ENCODE measurements at places on chromosomes 1 and 21.

GRCh38 chr21:29849735-29850176, 90.0 kb downstream of the GRIK1 start:
- DNase-seq: peak; percentile 2

DNA sequence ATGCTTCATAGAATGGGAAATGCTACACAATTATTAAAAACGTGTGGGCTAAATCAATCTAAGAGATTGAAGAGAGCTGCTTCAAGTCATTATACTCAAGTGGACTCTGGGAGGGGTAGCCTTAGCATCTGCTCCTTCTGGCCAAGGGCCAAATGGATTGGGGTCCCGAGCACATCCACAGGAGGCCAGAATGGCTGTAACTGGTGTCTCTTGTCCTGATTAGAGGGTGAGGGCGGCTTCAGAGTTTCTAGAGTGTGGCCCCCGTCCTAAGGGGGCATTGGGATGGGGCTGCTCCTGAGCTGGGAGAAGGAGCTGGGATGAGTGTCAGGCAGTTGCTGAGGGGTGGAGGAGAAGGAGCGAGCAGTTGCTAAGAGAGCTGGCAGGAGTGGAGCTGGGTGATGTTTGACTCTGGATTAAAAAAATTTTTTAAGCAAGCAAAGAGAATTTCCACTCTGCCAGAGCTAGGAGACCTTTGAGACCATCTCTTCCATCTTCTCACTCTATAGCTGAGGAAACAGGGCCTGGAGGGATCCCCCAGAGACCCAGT, 71.3 kb upstream of the TLR5 start:
- DNase-seq: no peak

GRCh38 chr1:46204406-46204742, 1.2 kb downstream of the LURAP1 start:
- DNase-seq: no peak

DNA sequence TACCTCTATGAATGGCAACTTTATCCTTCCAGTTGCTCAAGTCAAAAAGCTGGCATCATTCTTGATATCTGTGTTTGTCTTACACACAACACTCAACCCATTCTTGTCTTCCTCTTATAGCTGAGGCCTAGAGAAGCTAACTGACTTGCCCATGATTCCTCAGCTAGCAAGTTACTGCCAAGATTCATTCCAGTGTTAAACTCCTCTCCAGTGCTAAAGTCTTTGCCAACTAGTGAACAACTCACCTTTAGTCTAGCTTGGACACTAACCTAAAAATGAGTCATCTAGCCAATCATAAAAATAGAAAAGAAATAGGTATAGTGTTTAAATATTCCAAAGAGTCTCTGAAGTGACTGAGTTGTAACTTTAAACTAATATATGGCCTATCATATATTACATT, 45.6 kb upstream of the RGS2 start:
- no peak for DNase-seq

DNA sequence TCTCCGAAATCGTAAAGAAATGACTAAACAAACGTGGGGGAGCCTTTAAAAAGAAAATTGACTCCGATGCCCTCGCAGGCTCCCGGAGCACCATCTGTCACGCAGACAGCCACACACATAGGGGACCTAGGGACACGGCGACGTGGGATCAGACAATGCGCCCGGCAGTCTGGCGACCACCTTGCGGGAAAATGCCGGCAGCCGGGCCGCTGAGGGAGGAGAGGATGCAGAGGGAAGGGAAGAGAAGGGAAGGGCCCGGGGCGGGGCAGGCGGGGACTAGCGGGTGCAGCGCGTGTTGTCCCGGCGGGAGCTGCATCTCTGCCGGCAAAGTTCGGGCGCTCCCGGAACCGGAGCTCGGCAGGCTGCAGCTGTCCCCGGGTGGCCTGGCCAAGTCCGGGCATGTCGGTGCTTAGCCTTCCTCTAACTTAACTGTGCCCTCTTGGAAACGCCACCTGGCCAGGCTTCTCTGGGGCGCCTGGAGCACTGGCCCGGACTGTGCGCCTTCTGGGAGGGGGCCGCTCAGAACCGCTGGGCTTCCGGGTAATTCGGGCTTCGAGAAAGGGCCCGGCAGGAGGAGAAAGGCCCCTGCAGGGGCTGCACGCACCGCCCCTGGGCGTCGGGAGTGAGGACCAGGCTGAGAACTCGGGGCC, 1.8 kb downstream of the NHLH2 start:
- no peak for DNase-seq

- no peak for DNase-seq
Observed at GRCh38 chr1:216531263-216532239, 108.3 kb upstream of the USH2A start.

- DNase-seq: no peak
Observed at GRCh38 chr1:227372726-227373130, 54.4 kb upstream of the CDC42BPA start.

DNA sequence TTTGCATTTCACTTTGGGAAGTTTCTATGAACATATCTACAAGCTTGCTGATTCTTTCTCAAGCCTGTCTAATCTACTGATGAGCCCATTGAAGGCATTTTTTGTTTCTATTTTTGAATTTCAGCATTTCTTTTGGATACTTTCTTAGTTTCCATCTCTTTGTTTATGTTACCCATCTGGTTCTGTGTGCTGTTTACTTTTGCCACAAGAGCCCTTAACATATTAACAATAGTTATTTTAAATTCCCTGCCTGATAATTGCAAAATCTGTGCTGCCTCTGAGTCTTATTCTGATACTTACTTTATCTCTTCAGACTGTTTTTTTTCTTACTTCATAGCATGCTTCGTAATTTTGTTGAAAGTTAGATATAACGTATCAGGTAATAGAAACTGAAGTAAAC, 75.8 kb upstream of the ZRANB2 start:
- DNase-seq: no peak

GRCh38 chr1:228982637-228983036, 247.4 kb downstream of the RHOU start:
- DNase-seq: peak; percentile 30

DNA sequence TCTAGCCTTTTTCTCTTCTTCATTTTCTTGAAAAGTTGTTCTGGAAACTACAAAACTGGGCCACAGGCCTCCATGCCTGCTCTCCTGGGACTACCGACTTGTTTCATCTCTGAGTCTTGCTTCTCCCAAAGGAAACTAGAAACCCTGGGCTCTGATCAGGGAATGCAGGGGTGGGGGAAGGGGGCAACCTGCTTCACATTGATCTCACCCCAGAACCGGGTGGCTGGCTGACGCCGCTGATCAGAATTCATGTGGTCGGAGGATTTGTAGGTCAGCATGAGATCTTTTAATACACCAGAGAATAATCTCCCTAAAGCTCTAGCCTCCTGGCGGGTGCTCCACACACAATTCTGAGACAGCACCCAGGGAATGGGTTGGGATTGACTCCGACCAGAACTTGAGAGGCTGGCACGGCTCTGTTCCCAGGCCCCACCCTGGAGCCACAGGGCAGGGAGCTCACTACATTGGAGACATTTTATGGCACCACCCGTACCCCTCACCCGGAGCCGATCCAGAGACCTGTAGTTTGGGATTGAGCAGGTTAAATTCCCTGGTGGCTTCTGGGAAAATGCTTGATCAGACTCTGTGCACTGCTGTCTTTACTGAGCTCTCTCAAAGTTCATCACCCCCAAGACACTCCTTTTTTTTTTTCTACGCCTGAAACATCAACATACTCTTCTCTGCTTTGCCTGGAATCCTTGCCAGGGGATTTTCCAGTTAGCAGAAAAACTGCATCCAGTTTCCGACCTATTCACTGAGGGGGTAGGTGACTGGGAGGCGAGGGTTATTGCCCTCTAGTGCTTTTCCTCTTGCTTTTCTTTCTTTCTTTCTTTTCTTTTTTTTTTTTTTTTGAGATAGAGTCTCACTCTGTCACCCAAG, 12.2 kb upstream of the ARHGEF10L start:
- DNase-seq: no peak

- no peak for DNase-seq
Observed at GRCh38 chr1:246199086-246199645, 307.9 kb downstream of the SMYD3 start.

DNA sequence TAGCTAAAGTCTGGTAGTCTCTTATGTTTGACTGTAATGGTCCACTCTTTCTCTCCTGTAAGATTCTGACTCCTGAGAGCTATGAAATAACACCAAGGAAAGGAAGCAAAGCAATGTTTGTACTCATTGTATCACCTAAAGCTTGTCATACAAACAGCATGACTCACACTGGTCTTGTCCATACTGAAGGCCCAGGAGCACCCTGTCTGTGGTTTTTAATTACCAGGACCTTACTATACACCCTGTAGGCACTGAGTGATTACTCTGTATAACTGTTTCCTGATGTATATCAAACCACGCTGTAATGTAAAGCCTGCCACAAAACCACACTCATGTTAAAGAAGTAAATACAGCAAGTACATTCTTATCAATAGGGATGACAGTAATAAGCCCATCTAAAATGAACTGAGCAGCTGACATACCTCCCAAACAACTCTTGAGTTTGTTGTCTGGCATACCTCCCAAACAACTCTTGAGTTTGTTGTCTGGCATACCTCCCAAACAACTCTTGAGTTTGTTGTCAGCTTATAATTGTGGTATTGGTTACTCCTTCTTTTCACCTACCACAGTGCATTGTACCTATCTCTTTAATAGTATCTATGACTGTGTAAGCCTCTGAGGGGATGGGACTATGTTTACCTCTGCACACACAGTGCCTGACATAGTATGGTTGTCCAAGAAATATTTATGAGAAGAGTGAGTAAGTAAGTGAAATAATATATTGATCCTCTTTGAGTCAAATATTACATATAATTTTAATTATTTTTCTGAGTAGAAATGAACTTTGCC, 11.6 kb upstream of the TNFSF18 start:
- no peak for DNase-seq

DNA sequence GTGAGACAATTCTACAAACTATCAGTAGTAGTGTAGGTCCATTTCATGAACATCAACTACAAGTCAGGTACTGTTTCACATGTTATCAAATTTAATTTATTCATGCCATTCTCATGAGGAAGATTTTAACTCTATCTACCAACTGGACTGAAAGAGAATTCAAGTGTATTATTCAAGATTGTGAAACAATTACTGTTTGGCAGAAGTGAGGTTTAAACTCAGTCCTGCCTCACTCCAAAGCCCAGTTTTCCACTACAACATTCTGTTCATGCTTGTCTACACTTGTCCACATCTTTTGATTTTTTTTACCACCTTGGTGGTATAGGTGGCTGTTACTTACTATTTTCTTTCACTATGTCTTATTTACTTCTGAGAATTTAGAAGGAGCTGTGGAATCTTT, 272.9 kb downstream of the TGFB2 start:
- no peak for DNase-seq

GRCh38 chr1:91729621-91730358, 156.2 kb downstream of the TGFBR3 start:
- no peak for DNase-seq

DNA sequence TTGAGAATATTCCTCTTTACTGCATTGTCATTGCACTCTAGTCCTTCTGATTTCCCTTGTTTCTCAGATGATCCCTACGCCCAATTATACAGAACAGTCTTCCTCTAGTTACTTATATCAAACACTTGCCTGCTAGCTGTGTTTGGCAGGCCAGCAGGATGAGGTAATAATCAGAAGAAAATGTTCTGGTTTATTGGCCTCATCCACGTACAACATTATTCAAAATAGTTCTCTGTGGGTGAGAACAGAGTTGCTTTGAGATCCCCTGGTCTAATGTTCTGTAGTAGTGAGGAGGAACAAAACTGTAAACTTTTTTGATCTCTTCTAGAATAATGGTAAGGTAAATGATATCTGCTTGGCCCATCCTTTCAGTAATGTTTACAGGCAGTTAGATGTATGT, 22.3 kb upstream of the C1orf105 start:
- no peak for DNase-seq

DNA sequence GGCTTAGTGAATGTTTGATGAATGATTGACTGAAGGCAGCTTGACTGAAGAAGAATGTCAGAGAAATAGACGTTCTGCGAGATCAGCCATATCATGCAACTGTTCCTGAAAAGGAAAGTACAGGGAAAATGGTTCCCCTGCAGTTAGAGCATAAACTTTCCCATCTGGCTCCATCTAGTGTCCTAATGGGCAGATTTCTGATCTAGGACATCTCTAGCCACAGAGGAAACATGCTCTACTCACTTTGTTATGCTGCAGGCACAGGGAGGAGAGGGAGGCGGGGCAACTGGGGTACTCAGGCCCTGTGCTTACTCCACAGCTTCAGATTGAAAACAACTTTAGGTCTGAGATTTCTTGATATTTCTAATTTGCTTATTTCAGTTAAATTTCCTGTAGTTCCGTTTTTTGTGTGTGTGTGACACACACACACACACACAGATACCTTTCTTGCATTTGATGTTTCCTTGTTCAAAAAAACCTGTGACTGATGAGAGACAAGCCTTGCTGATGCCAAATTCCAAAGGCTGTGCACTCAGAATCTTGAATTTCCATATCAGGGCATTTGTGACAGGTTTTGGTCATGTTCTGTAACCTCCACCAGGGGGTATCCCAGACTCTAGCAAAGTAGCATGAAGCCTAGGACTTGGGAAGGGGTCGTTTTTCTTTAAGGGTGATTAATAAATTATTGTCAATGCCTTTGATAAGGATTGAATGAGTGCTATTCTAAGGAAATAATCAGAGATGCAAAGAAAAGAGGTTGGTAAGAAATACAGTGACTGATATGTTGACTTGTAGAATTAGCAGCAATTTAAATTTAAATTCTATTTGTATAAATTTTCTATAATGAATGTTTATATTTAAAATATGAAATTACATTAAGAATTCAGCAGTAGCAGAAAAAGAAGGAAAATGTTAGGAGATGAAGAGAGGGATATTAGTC, 139.7 kb upstream of the BEND5 start:
- no peak for DNase-seq

DNA sequence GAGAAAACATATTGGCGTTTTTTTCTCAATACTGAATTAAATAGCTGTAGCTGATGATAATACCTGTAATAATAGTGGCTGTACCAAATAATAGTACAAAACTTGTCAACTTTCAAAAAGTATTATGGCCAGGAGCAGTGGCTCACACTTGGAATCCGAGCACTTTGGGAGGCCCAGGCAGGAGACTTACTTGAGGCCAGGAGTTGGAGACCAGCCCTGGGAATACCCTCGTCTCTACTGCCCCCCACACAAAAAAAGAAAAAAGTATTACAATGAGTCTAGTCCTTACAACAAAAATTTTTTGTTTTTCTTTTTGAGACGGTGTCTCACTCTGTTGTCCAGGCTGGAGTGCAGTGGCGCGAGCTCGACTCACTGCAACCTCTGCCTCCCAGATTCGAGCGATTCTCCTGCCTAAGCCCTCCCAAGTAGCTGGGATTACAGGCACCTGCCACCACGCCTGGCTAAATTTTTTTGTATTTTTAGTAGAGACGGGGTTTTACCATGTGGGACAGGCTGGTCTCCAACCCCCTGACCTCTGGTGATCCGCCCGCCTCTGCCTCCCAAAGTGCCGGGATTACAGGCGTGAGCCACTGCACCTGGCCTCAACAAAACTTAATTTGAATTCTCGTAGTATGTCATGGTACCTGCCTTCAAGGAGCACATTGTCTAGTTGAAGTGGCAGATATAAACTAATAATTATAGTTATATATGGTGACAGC, 1.4 kb downstream of the RBBP4 start:
- DNase-seq: no peak

DNA sequence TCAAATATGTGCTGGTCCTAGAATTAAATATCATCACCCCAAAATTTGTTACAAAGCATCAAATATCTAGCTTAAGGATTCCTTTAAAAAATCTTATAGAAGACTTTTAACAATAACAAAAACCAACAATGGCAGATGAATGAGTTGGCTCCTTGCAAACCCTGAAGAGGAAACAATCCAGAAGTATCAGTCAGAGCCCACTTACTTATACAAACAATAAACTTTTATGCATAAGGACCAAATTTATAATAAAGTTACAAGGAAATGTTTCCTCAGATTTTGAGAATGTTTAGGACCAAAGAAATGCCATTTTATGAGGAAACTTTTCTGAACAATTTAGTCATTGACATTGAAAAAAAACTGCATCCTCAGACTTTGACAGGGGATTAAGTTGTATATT, 52.7 kb downstream of the LPAR3 start:
- no peak for DNase-seq

Data from GF-D8 (cell line).